Epithelial cell of esophagus (primary cell): ENCODE measurements at places on chromosomes 1 and 21.

GRCh38 chr1:156675210-156676113 lies 1.7 kb downstream of the NES start:
- DNase-seq = no peak

GRCh38 chr1:112557385-112557784 lies 48.6 kb downstream of the WNT2B start:
- DNase-seq = peak; percentile 5

- DNase-seq = no peak
These were observed 17.7 kb downstream of the NENF start for GRCh38 chr1:212450331-212450881.

- DNase-seq = no peak
These were observed 19.5 kb upstream of the HLCS start for GRCh38 chr21:36985751-36986594.

GRCh38 chr1:229344139-229344538 lies 1.3 kb upstream of the CCSAP start:
- no peak for DNase-seq

GRCh38 chr1:10353282-10353681 lies 45.6 kb upstream of the PGD start:
- no peak for DNase-seq

DNA sequence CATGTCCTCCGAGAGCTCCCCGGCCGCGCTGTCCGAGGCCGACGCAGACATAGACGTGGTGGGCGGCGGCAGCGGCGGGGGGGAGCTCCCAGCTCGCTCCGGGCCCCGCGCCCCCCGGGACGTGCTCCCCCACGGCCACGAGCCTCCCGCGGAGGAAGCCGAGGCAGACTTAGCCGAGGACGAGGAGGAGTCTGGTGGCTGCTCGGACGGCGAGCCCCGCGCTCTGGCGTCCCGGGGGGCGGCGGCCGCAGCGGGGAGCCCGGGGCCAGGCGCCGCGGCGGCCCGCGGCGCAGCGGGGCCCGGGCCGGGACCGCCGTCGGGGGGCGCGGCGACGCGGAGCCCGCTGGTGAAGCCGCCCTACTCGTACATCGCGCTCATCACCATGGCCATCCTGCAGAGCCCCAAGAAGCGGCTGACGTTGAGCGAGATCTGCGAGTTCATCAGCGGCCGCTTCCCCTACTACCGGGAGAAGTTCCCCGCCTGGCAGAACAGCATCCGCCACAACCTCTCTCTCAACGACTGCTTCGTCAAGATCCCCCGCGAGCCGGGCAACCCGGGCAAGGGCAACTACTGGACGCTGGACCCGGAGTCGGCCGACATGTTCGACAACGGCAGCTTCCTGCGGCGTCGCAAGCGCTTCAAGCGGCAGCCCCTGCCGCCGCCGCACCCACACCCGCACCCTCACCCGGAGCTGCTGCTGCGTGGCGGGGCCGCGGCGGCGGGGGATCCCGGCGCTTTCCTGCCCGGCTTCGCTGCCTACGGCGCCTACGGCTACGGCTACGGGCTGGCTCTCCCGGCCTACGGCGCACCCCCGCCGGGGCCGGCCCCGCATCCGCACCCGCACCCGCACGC lies 547 bp downstream of the FOXD2 start:
- DNase-seq = no peak

GRCh38 chr1:117370071-117370470 lies 2.8 kb downstream of the MAN1A2 start:
- DNase-seq = no peak

- DNase-seq = no peak
These were observed 55.1 kb downstream of the RBM11 start for GRCh38 chr21:14271053-14271452.

GRCh38 chr1:152182431-152182830 lies 23.4 kb upstream of the RPTN start:
- peak; percentile 70 for DNase-seq

- no peak for DNase-seq
These were observed 344.1 kb upstream of the VAMP3 start for GRCh38 chr1:7426780-7427604.

- peak; percentile 88 for DNase-seq
These were observed 110.4 kb downstream of the SYT2 start for GRCh38 chr1:202599669-202600431.

- no peak for DNase-seq
These were observed 116.8 kb downstream of the KCNH1 start for GRCh38 chr1:211017075-211017718.

- DNase-seq = no peak
These were observed 30.9 kb upstream of the UBE2U start for GRCh38 chr1:64172458-64172983.
